T47D (cell line): ENCODE measurements at places on chromosomes 6 and 20.
A peak's percentile ranks its signal among the peaks of the same experiment; 100 is the strongest.

- DNase-seq: no peak
Observed at GRCh38 chr6:90304308-90304707, 7.7 kb upstream of the BACH2 start.

GRCh38 chr6:37802810-37803209 lies 16.7 kb upstream of the ZFAND3 start:
- DNase-seq: no peak

- DNase-seq: no peak
Observed at GRCh38 chr20:25654487-25654886, 30.7 kb upstream of the NANP start.

DNA sequence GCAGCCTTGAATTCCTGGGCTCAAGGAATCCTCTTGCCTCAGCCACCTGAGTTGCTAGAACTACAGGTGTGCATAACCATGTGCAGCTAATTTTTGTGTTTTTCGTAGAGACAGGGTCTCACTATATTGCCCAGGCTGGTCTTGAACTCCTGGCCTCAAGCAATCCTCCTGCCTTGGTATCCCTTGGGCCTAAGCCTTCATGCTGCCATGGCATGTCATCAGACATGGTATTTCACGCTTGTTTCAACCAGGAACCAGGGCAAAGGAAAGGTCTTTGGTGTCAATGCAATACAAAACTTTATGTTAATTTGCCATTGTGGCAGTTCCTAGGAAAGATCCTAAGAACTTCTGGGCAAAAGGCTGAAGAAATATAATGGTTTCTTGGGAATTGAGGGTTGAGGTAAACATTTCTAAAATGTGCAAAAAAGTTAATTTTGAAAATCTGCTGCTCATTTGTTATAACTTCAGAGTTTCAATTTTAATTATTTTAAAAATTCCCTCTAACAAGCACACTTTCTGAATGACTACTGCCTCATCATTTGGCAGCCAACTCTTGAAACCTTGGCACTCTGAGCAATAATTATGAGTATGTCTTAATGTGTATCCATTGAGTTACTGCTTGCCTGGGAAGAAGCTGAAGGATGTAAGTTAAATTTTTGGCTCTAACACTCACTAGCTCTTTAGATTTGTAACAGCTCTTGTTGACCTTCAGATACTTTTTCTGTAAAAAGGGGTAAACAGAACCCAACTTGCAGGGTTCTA lies 154.1 kb downstream of the GJA10 start:
- no peak for DNase-seq

DNA sequence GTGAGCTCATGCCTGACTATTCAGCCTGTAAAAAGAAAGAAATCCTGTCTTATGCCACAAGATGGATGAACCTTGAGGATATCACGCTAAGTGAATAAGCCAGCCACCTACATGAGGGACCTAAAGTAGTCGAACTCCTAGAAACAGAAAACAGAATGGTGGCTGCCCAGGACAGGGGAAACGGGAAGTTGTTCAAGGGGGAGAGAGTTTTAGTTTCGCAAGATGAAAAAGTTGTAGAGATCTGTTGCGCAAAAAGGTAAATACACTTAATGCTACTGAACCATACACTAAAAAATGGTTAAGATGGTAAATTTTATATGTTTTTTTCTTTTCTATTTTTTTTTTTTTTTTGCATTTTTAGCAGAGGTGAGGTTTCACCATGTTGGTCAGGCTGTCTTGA lies 74.1 kb upstream of the RALY start:
- DNase-seq: no peak

DNA sequence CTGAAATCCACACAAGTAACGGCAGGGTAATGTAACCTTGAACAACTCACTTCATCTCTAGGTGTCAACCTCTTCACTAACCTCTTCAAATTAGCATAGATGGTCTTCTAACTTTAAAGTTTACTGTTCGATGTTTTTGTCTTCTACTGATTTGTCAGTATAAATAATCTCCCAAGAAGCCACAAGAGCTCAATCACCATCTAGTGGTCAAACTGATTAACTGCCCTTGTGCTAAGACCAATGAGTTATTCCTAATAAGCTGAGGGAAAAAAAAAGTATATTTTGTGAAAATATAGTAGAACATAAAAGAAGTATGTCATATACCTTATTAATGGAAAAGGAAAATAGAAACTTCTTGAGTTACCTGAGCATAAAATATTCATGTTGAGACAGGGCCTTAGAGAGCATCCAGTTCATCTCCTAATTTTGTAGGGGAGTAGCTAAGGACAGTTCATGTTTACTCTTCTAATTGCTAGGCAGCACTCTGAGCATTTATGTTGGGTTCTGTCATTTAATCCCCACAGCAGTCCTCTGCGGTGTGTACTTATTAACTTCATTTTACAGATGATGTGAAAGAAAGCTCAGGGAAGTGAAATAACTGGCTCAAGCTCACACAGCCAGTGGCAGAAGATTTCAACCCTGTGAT lies 317.1 kb downstream of the ESR1 start:
- peak; percentile 32 for DNase-seq
